ENCODE measurements at places on chromosomes 3 and 15.

DNA sequence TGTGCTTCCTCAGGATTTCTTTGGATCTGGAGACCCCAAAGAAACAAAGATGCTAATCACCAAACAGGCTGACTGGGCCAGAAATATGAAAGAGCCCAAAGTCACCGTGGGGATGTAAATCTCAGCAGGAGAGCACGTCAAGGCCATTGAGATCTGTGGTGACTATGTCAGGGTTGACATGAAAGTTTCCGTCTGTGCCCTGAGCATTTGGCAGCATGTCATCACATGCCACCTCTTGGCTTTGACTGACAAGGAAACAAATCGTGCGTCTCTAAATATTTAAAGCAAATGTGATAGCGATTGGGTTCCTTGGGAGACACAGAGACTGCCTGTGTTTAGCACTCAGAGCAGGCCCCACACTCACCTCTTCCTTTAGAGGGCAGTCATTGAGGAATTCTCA lies 35.2 kb downstream of the EFCAB12 start:
- no peak for DNase-seq

DNA sequence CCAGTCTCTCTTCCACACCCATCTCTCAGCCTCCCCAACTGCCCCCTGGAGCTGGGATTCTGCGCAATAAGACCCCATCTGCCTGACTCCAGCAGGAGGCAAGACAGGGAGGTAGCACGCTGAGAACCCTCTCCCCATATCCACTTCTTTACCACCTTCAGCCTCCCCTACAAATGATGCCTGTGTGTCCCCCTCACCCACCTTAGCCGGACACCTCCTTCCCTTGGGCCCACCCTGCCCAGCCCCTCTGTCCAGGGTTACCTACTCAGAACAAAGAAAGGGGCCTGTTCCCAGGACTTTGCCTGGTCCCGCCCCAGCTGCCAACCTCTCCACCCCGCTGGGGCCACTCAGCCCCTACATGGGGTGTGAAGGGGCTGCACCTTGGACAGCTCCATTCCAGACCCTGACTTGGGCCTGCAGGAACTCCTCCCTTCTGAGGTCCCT lies 40.8 kb upstream of the ATP2B2 start:
- no peak for DNase-seq

GRCh38 chr3:114892131-114892879 lies 254.8 kb downstream of the ZBTB20 start:
- peak; percentile 84 for DNase-seq

DNA sequence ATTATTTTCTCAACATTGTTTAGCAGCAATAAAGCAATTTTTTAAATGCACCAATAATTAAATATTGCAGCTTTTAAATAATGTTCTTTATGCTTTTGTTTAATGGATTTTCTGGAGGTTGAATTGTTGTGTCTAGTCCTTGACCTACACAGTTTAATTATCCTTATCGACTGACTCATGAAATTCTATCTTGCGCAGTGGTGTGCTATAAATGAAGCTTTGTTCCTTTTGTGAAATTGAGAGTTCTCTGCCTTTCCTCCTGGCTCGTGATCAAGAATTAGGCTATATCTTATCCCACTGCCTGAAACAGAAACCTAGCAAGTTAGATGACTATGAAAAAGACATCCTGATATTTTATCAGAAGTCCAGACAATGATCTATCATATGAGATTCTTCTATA lies 37.0 kb upstream of the PIK3R4 start:
- no peak for DNase-seq

DNA sequence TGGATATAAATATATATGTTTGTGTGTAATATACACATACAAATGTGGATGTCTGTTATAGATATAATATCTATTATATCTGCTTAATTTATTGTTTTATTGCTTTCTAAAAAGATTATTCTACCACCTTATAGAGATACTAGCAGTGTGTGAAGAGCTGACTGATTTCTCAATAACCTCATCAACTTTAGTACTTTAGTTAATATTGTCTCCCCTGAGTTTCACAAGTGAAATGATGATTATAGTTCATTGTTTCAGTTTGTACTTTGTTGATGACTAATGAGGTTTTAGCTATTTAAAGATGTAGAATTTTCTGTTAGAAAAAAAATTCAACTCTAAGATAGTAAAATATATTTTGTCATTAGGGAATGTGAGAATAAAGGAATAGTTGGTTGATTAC lies 11.4 kb downstream of the RSRC1 start:
- no peak for DNase-seq

GRCh38 chr3:162699291-162699690 lies 1202.7 kb downstream of the OTOL1 start:
- DNase-seq, result no peak

DNA sequence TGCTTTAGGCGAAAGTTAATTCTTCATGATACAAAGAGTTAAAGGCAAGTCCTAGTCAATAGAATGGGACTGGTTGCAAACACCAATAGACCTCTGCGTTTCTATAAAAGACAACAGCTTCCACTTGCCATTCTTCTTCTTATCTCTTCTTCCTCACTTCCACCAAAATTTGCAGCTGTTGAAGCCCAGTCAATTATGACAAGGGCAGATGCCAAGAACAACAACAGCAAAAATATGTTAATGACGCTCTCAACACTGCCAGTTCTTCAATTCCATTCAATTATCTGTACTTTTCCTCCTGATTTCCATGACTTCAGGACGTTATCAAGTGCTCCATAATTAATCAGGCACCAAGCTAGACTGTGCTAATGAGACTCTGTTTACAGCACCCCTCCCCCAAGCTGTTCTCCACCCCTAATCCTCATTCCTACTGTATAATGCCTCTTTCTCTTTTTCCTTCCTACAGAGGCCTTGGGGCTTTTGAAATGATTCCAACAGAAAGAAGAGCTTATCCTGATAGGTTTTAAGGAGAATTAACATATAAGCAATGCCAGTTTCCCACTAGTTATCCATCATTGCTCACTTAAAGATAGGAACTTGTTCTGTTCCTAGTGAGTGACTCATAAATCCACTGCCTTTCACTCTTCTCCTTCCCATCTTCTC lies 1160.5 kb downstream of the IGSF11 start:
- DNase-seq, result no peak

- no peak for DNase-seq
Measured at GRCh38 chr3:120353463-120353862, 4.3 kb upstream of the LRRC58 start.

DNA sequence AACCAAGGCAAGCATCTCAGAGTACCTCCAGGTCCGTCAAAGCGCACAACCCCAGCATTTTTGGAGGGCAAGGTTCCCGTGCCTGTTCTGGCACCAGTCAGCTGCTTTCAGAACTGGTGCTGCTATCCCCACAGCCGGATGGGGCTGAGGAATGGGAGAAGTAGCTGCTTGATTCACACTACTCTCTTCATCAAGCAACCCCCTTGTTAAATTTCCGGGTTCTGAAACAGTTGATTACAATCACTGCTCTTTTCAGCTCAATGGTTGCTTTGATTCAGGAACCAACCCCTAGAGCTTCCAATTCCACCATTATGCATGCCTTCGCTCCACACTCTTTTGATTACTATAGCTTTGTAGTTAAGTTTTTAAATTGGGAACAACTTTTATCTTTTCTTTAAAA lies 12.3 kb upstream of the UBA7 start:
- DNase-seq, result no peak

DNA sequence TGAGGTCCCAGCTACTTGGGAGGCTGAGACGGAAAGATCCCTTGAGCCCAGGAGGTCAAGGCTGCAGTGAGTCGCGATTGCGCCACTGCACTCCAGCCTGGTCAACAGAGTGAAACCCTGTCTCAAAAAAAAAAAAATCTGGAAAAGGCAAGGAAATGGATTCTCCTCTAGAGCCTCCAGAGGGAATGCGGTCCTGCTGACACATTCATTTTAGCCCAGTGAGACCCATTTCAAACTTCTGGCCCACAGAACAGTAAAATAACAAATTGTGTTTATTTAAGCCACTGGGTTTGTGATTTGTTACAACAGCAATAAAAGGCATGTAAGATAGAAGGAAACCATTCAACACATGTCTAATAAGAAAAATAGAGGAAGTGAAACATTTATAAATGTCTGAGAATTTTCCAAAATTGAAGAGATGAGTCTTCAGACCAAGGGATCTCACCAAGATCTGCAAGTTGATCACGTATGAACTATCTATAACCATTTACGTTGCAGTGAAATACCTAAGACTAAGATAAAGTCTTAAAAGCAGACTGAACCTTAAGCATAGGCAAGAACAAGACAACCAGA lies at the start of gene HTR3E:
HTR3E (plus strand) TSS at position 254 of the 573 bp plus-strand sequence. CDS start 466 bp downstream, outside the sequence.
- DNase-seq, result no peak

- DNase-seq, result no peak
Measured at GRCh38 chr3:66012711-66013110, 26.0 kb downstream of the MAGI1 start.
